8988T (cell line): ENCODE measurements at places on chromosomes 3 and 15.

DNA sequence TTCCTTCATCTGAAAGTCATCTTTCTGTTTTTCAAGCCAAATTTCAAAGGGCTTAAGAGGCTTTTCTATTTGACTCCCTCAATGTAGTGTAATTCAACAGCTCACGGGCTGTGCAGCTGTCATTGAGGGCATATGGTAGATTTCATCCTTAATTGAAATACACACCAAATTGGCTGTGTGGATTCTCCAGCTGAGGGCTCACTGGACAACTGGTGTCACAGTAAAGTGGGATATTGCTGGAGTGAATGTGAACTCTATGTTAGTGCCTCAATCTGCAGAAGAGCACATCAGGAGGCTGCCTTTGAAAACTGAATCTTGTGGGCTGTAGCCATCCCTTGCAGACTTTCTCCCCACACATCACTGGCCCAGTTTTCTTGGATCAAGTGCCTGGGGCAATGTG is 120.1 kb downstream of the GALK2 start:
- no peak for DNase-seq

- DNase-seq, result peak; percentile 20
Observed at GRCh38 chr3:114624571-114625181, 330.8 kb downstream of the TIGIT start.

GRCh38 chr3:119600732-119601131 is 3.0 kb downstream of the PLA1A start:
- DNase-seq, result no peak

DNA sequence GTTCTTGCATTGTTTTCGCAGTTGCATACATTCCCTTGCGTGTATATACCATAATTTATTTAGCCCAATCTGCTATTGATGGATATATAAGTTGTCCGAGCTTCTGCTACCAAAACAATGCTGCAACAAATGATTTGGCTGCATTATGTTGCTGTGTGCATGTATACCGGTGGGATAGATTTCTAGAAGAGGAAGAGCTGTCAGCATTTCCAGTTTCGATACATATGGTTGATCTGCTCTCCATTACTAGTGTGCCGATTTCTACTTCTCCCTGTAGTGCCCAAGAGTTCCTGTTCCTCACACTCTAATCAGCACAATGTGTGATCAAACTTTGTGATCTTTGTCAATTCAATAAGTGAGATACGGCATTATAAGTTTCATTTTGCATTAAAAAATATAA is 92.8 kb upstream of the NMNAT3 start:
- no peak for DNase-seq

DNA sequence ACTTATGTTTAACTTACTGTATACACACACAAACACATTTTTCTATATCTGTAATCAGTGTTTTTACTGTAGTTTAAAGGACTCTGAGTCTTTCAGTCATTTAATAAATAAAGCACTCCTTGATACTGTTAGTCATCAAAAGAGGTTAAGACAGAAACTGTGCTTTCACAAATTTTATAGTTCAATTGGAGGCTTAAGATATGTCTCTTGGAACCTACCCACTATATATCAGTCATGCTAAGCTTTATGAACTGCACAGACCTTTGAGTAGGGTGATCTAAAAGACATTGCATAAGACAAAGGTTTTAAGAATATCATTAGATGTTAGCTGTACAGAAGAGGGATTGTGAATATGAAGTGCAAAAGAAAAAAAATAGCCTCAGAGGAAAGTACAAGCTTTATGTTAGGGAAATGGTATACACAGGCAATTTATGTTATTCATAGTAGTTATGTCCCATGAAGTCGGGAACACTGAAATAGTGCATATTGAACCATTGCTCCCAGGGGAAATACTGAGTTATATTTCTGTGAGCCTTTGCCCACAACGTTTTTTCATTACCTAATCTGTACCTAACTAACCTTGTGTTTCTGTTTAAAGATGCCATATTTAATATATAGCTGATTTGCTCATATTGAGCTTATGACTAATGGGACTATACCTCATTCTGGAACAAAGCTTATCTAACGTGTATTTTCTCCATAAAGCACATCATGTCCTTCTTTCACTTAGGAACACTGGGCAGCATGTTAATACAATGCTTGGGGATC is 19.7 kb downstream of the CHMP2B start:
- no peak for DNase-seq

GRCh38 chr15:69987492-69988489 is 109.9 kb downstream of the TLE3 start:
- DNase-seq, result no peak

DNA sequence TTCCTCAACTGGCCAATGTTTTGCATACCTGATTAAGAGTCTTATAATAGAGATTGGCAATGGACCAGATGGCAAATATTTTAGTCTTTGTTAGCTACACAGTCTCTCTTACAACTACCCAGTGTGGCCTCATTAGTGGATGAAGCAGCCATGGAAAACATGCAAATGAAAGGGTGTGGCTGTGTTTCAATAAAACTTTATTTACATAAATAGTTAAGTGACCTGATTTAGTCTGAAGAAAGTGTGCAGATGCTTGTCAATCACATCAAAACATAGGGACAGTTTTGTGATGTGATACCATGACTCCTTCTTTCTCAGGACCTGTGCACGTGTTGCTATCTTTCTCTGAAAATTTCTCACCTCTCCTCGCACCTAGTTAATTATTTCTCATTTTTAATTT is 309.8 kb upstream of the GRM7 start:
- DNase-seq, result no peak

DNA sequence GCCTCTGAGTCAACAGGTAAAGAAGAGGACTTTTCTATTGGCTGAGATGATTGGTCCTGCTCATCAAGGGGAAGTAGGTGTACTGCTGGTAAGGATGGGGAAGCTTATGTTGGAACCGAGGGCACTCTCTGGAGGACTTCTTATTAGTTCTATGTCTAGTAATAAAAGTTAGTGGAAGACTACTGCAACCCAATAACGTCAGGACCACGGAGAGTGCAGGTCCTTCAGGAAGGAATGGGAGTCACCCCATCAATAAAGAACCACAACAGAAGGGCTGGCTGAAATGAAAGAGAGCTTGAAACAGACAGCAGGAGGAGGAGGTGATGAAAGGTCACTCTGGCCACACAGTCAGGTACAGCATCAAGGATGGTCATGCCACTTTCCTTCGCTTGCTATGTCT is 68.8 kb upstream of the PRR23E start:
- no peak for DNase-seq

DNA sequence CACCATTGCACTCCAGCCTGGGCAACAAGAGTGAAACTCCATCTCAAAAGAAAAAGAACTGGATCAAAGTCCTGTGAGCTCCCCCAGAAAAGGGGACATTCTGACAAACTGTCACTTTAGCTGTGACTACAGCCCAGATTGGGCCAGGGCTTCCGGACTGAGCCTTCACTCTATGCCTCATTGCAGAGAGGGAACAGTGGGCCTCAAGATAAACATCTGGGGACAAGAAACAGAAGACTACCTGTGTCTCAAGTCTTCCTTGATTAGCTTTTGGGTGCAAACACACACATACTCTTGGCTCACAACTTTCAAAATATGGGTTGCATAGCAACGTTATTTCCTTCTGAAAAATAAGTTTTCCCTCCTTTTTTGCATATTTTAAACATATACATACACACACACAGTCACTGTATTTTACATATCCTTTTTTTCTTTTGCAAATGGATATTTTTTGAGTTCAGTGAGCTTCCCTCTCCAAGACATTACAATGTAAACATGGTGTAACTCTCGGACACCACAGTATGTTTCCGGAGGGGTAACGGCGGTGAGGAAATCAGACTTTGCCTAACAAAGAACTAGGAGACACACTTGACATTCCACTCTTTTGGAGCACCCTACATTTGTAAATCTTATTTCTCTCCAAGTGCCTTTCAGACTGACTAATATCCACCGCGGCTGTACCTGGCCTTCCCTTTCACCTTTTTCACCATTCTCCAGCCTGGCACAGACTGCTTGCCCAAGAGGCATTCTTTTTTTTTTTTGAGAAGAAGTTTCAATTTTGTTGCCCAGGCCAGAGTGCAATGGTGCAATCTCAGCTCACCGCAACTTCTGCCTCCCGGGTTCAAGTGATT is 3.5 kb downstream of the TKT start:
- DNase-seq, result no peak

DNA sequence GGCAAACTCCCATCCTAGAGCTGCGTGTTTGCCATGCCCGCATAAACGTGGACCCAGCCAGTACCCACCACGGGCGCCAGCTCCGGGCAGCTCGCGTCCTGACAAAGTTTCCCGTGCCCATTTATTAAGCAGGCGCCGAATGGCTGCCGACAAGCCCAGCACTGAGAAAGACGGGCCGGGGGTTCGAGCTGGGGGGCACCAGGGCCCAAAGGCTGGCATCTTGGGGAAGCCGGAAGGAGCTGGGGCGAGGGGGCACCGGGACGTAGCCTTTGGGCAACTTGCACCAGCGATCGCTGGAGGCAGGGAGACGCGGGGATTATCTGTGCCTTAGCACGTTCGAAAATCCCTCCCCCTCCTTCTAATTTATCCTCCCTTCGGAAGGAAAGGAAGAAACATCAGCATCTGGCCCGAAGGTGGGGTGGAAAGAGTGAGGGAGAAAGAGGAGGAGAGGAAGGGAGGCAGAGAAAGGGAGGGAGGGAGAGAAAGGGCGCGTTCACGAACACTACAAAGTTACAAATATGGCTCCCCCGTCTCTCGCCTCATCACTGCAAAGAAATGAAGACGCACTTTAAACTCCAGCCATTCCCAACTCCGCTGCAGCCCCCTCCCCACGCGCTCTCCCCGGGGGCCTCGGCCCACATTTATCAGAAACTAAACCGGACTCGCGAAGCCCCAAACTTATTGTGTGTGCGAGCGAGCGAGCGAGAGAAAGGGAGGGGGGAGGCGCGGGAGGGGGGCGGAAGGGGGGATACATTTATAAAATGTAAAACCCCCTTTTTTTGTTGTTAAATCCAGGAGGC is 1.0 kb downstream of the ANP32A start:
- DNase-seq, result peak; percentile 29

DNA sequence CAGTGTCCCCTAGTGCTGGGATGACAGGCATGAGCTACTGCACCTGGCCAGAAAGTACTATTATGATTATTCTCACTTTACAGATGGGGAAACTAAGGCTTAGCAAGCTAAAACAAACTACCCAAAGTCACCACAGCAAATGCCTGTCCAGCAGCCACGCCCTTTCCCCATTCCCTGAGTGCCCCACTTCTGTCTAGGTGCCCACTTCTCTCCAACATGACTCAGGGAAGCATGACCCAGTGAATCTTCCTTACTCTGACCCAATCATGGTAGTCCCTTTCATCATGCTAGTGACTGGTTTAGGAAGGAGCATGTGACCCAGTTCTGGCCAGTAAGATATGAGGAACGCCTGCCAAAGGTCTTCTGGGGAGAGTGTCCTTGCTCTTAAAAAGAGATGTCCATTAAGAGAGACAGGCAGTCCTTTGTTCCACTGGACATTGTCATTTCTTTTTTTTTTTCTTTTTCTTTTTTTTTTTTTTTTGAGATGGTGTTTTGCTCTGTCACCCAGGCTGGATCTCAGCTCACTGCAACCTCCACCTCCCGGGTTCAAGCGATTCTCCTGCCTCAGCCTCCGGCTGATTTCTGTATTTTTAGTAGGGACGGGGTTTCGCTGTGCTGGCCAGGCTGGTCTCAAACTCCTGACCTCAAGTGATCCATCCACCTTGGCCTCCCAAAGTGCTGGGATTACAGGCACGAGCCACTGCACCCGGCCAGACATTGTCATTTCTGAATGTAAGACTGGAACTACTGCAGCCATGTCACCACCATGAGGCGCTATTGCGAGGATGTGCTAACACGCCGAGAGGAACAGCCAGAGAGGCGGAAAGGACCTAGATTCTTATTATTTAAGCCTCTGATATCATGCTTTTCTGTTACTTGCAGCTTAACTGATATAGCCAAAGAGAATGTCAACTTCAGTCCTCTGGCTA is 19.8 kb downstream of the MEGF11 start:
- no peak for DNase-seq

DNA sequence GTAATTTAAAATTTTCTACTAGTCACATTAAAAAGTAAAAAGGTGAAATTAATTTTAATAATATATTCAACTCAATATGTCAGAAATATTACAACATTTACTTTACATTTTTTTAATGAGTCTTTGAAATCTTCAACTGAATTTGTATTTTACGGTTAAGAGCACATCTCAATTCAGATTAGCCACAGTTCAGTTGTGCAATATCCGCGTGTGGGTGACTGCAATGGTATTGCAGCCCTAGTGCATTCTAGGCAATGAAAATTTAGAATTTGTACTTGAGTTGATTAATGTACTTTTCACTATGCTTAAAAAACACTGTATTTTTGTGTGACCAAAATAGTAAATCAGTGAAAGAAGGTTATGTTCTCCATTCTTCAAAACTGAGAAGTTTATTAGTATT is 57.3 kb downstream of the CEP63 start:
- no peak for DNase-seq

DNA sequence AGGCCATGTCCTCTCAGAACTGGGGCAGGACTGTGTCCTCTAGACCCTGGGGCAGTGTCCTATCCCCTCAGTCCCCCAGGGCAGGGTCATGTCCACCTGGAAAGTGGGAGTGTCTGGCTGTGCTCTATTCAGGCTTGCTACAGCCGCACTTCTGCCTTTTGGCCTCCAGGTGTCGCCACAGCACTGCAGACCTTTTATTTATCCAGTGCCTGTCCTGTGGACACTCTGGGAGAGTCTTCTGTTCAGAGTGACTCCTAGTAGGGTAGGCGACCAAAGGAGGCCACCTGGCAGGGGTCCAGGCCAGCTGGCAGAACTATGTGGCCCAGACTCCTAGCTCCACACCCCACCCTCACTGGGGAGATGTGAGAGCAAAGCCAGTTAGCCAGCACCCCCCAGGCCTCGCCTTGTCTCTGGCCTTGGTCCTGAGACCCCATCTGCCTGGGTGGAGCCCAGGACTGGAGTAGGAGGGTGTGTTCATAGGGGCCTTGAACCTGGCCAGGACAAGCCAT is 3.9 kb downstream of the TMIE start:
- DNase-seq, result peak; percentile 89

GRCh38 chr3:17009826-17010225 is 125.1 kb downstream of the PLCL2 start:
- no peak for DNase-seq

- DNase-seq, result no peak
Observed at GRCh38 chr3:188573956-188574355, 420.0 kb downstream of the LPP start.

DNA sequence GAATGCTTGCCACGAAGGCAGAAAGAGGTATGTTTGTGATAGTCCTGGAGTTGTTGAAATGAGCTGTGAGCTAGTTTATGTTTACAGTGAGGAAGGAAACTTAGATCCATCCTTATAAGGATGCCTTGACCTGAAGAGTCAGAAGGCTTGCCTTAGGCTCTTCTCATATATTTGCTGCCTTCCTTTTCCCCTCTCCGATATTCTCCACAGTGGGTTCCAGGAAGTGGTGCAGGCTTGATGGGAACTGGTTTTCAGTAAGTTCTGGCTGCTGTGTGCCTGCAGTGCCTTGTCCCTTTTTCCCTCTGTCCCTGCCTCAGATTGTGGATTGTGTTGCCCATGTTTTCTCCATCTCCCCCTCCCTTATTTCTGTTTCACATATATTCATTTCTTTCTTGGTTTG is 287.3 kb upstream of the UBE2E1 start:
- DNase-seq, result no peak
